ENCODE measurements at places on chromosomes 12 and 14.

DNA sequence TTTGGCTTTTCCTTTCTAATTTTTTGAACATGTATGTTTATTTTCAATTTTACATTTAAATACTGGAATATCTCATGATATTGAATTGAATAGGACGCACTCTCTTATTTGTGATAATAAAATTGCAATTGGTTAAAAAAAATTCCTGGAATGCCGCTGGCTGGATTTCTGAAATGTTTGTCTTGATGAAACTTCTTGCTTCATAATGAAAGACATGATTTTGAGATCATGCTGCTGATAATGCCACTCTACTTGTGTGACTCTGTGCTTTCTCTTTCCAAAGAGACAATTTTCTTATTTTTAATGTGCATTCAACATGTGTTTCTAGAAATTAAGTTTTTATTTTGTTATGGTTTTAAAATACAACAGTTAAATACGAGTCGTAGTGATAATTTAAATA, 465.7 kb upstream of the FAR2 start:
- DNase-seq: no peak

- no peak for DNase-seq
Observed at GRCh38 chr14:72717220-72717619, 176.7 kb downstream of the DPF3 start.

GRCh38 chr12:101799774-101800173, 31.0 kb downstream of the GNPTAB start:
- no peak for DNase-seq

DNA sequence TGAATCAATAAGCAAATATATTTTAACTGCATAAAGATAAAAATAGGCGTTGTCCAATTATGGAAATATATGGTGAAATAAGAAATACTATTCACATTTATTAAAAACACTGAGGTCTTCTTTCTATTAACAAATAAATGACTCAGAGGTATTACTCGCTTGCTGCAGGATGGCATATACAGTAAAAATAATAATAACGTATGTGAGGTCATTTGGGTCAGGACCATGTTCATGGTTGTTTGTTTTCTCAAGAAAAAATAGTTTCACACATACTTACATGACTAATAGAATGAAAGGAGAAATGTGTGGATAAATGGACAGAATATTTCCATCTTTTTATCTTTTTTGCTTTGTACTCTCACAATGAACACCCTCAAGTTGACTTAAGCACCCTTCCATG, 46.5 kb upstream of the RTL1 start:
- no peak for DNase-seq

DNA sequence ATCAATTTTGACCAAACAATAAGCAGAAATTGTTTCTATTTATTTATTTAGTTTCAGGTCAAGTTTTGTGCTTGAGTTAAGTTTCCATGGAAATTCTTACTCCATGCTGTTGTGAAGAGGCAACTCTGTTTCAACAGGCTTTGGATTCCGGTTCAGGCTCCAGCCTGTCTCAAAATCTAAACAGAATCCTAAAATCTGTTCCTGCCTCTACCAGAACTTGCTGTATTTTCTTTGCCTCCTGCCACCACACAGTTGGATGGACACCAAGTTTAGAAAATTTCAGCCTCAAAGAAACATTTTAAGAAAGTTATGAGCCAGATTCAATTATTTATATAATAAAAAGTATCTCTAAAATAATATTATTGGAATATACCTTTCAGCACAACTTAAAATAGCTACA, 330.9 kb downstream of the FOXG1 start:
- no peak for DNase-seq

DNA sequence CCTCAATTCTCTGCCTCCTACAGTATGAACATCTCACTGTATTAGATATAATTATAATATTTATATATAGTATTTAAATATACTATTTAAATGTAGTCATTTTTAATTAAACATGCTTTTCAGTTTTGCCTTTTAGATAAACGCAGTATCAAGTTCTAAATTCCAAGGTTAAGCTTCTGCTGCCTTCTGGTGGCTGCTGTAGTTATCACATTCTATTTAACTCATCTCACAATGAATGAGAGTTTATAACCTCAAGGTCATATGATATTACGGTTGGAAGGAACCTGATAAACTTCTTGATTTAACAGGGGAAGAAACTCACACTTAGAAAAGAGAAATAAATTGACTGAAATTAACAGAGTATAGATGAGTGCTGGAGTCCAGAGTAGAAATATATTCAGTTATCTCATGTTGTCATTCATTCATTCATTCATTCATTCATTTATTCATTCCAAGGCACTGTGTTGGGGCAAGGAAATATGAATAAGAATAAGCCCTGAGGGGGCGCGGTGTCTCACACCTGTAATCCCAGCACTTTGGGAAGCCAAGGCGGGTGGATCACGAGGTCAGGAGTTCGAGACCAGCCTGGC, 31.9 kb downstream of the GUCY2C start:
- peak; percentile 38 for DNase-seq

DNA sequence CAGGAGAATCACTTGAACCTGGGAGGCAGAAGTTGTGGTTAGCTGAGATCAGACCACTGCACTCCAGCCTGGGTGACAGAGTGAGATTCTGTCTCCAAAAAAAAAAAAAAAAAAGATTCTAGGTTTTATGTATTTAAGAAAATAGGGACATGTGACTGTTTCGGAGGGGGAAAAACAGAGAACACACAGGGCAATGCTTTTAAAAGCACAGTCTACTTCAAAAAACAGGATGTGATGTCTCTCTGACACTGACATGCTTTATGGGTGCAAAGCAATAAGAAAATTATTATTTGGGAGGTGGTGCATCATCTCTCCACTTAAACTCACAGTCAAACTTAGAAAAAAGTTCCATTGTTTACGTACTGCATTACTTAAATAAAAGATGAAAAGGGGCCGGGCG, 28.7 kb downstream of the CLIP1 start:
- DNase-seq: no peak

- no peak for DNase-seq
Observed at GRCh38 chr12:2483713-2484112, 311.1 kb upstream of the FKBP4 start.

DNA sequence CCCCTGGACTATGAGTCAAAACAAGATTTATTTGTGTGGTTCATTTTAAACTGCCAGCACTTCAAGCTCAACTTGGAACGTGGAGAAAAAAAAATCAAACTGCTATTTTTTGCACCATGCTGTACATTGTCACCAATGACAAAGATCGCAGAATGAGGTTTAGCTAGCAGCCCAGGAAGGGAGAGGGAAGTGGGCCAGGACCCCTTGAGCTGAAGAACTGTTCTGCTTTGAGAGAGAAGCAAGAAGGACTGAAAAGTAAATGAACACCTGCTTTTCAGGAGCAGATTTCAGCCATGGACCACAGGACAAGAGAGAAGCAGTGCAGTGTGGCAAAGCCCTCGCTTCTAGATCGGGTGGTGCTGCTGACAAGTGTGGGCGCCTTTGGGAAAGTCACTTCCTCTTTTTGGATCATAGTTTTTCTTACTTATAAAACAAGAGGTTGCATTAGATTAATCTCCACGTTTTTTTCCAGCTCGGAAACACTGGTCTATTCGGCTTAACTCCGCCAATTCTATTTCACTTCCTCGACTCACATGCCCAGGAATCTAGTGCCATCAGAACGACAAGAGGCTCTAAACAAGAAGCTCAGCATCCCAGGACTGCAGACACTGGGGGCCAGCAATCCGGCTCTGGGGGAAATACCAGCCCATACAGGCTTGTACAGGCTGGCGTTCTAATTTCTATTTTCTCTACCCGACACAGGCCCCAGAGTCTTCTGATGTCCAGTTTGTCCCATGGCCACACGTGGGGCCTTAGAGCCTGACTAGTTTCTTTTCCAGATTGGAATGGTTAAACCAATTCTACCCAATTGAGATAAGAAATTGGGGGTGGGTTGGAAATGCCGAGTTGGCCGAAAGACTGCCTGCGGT, 129.9 kb downstream of the CRACR2A start:
- peak; percentile 34 for DNase-seq

GRCh38 chr14:79638672-79639266, 572.5 kb downstream of the DIO2 start:
- no peak for DNase-seq

DNA sequence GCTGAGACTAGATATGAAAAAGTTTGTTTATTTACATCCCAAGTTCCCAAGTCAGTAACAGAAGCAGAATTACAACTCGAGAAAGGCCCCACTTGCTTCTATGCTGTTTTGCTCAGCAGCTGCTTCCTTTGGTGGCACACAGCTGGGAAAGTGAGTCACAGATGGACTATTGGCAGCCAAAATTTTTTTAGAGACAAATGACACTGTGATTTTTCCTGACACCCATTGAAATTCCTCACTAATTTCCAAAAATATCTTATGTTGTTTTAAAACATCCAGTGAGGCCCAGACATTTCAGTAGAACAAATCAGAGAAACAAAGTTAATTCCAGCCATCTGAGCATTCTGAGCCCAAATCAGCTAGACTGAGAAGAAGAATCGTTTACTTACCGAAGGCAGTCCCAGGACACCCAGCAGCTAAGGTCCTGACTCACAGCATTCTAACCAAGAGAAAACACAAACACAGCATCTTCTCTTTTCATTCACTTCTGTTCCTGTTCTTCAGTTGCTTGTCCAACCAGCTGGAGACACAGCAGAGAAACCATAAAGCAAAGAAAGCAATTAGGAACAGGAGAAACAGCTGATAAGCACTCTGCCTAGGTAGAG, 188.3 kb downstream of the DAD1 start:
- no peak for DNase-seq

- DNase-seq: peak; percentile 29
Observed at GRCh38 chr12:24778486-24779304, 170.2 kb downstream of the BCAT1 start.

GRCh38 chr14:77085538-77085937, 12.5 kb upstream of the CIPC start:
- no peak for DNase-seq

GRCh38 chr12:27177706-27178105, 66.4 kb upstream of the STK38L start:
- no peak for DNase-seq

DNA sequence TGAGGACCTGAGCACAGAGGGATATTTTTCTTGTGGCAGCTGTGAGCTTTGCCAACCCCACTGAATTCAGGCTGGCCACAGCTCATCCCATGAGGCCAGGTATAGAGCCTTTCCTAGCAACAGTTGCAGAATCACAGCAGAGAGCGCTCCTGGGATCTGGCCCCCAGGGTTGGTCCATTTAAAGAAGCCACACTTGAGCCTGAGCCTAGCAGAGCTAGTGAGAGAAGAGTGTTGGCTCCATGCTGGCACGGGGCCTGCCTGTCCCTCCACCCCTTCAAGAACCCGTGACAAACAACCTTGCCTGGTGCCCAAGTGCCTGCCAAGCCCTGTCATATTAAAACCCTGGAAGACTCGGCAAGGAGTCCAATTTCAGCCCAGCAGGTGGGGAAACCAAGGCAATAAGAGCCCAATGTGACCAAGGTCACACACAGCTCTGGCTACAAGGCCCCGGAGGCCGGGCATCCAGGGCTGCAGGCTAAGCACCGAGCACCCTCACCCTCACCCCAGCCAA, 91.6 kb downstream of the LRRC74A start:
- DNase-seq: no peak

- DNase-seq: no peak
Observed at GRCh38 chr14:56333359-56334292, 215.4 kb downstream of the PELI2 start.

- no peak for DNase-seq
Observed at GRCh38 chr12:92128612-92129011, 17.0 kb downstream of the BTG1 start.

DNA sequence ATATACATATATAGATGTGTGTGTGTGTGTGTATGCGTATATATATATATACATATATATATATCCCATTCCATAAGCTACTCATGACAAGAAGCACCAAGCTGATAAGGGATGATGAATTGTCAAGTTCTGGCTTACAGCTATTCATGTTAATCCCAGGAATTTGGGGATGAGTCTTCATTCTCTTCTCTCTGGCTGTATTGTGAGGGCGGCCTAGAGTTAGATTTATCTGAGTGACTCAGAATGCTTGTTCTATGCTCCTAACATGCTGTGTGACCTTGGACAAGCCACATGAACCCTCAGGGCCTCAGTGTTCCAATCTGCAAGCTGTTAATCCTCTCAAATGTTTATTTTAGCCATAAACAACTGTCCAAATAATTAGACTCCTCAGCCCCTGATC, 749.0 kb downstream of the MED13L start:
- no peak for DNase-seq

DNA sequence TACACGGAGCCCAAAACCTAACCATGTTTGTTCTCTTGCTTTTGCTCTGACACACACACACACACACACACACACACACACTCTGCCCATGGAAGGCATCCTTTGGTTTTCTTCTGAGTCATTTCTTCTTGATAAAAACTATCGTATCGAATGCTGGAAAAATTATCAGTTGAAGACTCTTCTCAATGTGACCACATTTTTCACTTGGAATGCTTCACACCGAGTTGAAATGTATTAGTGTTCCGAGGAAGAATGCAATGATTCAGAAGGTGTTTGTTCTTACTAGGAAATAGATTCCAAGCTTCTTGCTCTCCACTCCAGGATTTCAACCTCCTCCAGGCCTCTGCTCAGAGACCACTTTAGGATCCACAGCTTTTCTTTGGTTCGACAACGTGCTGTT, 226.3 kb downstream of the MON2 start:
- no peak for DNase-seq

GRCh38 chr12:84058136-84058535, 854.5 kb downstream of the SLC6A15 start:
- DNase-seq: no peak

- DNase-seq: peak; percentile 13
Observed at GRCh38 chr14:93715279-93715927, 72.9 kb downstream of the PRIMA1 start.

DNA sequence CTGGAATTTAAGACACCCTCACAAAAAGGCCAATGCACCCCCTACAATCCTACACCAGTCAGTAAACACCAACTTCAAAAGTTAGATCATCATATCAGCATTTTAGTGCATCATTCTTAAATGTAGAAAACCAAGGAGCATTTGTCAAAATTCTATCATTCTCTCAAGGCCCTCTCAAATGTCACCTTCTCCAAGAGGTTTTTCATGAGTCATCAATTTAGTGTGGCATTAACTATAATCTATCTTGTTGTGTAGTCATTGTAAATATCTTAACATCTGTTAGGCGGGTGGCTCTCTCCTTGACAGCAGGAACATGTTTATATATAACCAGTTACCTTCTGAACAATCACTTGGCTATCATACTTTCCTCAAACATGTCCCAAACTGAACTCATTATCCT, 62.1 kb upstream of the G2E3 start:
- no peak for DNase-seq
